Urinary bladder (tissue), 4 donors: ENCODE measurements at places on chromosomes 2 and 18.

GRCh38 chr2:85278361-85278760 is 49.4 kb downstream of the TGOLN2 start:
- DNase-seq = no peak

DNA sequence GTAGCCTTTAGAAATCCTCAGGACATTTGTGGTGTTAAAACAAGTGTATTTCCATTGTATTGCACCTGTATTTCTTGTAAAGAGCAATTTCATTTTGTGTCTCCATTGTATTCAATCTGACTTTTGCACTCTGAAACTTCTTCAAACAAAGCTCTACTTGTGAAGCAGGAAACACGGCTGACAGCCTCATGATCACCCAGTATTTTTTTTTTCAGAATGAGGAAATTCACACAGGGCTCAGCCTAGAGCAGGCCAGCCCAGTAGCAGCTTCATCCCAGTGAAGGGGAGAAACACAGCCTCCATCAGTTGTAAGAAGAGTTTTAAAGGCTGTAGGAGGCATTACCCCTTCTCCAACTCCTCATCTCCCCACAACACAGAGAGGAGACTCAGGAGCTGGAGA is 175.9 kb upstream of the KLHL29 start:
- DNase-seq = no peak

DNA sequence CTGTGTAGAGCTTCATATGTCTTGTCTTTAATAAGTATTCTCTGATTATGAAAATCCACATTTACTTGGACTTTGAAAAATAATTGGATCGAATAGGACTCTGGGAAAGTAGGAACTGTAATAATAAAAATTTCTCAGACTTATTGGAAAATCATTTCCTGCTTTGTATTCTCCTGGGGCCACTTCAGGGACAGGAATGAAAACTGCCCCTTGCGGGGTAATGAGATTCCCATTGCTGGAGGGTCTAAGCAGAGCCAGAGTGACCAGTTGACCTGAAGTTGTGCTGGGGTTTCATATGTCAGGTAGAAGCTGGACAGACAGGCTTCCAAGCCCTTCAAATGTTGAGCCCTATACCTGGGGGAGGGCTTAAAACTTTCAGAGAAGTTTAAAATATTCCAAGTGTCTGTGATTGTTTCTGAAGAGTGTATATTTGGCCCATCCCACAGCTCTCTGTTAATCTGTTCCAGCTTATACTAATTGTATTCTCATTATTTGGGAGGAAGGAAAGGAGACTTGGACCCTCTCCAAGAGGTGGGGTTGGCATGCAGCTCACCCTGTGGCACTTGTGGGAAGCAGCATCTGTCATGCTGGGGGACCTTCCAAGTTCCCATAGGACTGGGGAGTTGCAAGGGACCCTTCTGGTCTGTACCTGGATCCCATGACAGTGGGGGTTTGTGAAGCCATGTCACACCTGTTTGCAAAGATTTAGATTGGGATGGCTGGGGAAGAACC is 268.7 kb upstream of the ATP5MC3 start:
- DNase-seq = no peak

DNA sequence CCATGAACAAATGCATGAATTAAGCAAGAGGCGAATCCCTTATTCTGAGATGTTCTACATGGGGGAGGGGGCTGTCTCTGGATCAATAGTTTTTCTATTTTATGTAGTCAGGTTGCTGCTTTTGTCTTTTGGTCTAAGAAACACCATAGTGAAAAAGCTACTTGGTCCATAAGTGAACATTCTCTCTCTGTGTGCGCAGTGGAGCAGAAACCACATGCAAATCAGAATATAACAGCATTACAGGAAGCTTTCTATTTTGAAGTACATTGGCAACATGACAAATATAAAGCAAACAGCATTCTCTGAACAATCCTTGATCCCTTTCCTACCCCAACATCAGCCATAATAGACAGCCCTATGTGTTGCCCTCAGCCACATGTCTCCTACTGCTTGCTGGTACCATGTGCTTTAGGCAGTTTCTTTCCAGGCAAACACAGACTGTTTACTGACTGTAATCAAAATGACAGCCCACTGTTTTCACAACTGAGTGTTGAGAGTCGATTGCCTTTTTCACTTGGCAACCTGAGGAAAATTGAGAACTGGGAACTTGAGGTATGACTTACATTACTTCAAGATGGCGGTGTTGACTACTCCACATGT is 10.6 kb downstream of the SCN3A start:
- no peak for DNase-seq

DNA sequence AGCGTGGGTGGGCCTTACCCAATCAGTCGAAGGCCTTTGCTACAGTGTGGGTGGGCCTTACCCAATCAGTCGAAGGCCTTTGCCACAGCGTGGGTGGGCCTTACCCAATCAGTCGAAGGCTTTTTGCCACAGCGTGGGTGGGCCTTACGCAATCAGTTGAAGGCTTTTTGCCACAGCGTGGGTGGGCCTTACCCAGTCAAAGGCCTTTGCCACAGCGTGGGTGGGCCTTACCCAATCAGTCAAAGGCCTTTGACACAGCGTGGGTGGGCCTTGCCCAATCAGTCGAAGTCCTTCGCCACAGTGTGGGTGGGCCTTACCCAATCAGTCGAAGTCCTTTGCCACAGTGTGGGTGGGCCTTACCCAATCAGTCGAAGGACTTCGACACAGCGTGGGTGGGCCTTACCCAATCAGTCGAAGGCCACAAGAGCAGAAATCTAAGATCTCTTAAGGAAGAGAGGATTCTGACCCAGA is 16.3 kb upstream of the GAL3ST2 start:
- DNase-seq = no peak

GRCh38 chr2:2234398-2235195 is 96.5 kb downstream of the MYT1L start:
- no peak for DNase-seq

- no peak for DNase-seq
Observed at GRCh38 chr2:191666732-191667131, 11.2 kb upstream of the NABP1 start.

DNA sequence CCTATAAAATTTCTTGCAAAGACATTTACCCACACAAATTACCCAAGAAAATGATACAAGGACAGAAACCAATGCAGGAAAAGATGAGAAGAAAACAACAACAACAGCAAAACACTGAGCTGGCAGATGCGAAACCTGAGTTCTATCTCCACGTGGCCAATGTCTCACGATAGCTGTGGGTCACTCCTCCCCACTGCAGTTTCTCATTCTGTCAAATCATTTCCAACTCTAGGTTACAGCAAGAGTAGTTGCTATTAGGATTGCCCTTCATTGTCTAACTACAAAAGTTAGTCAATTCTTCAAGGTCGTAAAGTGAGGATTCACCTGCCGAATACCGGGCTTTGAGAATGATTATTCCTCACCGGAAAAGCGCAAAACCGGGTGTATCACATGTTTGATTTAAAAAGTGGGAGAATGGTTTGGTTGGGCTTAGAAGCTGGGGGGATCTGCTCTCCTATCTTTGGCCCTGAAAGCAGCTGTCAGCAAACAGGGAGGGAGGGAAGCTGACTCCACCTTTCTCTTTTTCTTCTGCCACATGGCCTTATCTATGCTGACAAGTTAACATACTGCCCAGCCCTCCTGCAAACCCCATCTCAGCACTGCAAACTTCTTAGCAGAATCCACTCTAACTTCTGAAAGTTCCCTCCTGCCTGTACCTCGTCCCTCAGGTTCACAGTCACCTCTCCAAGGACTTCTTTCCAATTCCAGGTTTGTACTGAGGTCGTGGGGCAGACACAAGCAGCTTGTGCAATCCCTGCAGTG is 473.0 kb downstream of the SOX11 start:
- DNase-seq = no peak
